ENCODE measurements at places on chromosomes 5 and 9.

GRCh38 chr9:89350988-89351557 is 32.8 kb downstream of the SECISBP2 start:
- peak; percentile 52 for DNase-seq

GRCh38 chr9:98383758-98384157 is 128.3 kb upstream of the TBC1D2 start:
- no peak for DNase-seq

DNA sequence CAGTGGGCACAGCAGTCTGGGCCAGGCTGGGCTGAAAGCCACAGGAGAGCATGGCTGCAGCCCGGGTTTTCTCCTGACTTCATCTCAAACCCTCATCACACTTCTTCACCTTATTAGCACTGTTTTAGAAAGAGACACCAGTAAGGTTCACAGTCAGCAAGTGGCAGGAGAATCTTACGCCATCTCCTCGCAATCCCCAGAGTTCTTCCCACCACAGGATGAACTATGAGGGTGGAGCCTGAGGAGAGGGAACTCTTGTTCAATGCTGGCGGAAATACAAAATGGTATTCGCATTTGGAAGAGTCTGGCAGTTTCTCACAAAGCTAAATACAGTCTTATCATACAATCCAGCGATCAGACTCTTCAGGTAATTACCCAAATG is 14.7 kb downstream of the BICD2 start:
- DNase-seq, result peak; percentile 21

DNA sequence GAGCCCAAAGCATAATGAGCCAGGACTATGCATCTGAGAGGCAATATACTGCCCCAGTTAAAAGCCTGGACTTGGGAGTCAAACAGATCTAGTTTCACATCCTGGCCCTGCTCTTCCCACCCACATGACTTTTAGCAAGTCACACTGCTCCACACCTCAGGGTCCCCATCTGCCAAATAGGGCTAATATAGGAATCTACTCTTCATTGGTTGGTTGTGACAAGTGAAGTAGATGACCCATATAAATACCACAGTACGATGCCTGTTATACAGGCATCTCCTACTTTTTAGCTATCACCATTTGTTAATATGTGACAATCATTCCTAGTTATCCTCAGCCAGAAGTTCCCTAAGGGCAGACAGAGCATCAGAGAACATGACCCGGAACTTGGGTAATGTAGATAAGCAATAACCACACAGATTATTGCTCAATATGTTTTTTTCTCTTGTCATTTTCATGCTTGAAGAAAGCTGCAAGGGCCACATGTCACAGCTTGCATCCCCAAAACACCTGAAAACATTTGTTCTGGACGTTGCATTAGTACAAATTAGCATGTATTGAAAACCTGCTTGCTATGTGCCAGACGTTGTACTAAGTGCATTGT is 20.4 kb downstream of the ADAM19 start:
- DNase-seq, result peak; percentile 37

- DNase-seq, result no peak
These were observed 227.8 kb downstream of the NSG2 start for GRCh38 chr5:174273325-174273724.

DNA sequence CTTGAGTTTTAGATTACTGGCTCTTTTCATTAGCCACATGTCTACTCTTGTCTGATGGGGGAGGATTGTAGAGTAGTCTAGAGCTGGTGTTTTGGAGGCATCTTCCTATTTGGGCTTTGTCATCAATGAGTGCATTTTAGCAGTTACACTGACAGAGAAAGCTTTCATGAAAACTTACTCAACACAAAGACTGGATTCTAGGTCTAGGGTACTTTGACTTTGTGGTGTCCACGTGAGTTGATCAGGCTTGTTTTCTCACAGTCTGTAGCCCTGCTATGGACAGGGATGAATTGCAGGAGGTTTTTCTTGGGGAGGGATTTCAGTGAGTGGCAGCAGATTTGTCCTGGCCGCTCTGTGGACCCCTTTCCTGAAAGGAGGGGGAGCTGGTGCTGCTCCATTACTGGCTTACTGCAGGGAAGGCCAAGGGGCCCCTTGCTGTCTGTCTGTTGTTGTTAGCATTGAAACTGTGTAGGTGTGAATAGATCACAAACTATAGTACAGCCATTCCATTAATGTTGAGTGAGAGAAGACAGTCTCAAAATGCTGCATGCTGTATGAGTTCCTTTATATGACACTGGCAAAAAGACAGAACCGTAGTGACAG is 6.6 kb downstream of the TRIO start:
- DNase-seq, result no peak

DNA sequence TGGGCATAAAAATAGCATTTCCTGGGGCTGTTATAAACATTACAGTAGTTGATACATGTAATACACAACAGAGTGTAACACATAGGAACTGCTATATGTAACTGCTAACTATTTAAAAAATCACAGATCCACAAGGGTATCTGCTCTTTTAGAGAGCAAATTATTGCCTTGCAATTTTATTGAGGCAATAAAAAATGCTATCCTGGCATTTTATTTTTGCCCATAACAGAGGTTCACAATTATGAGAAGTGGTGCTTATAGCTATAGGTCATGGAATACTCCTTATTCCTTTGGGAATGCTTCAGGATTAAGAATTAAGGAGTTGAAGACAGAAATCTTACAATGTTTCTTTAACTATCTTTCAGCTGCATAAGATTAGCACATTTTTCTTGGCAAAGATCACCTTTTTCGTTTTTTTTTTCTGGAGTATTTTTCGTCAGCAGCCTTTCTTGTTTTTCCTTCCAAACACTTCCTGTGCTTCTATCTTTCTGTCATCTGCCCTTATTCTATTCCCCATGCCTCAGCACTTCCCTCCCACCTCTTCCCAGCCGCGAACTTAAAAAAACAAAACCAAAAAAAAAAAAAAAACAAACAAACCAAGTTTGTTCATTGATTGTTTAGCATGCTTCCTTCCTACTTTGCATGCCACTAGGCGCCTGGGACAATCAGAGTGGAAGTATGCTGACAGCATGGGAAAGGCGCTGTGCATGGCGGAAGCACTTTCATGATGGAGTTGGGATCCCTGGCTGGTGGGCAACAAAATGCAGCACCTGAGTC is 264.2 kb downstream of the MAST4 start:
- DNase-seq, result peak; percentile 54

- DNase-seq, result no peak
These were observed 82.9 kb downstream of the MEF2C start for GRCh38 chr5:88799938-88800535.

DNA sequence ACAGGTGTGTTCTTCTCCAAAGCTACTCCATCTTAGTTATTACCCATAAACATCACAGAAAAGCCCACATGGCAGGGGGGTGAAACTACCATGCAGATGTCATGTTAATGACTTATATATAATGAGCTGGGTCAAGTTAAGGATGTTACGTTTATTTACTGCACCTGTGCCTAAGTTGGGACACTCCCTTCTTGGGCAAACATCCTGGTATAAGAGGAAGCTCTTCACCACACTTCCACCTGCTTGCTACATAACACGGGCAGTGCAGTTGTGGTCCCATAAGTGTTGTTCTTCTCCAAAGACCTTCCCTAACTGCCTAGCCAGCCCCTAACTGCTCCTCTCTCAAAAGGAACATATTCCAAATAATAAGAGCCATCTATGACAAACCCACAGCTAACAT is 9.3 kb upstream of the ZCCHC9 start:
- no peak for DNase-seq

DNA sequence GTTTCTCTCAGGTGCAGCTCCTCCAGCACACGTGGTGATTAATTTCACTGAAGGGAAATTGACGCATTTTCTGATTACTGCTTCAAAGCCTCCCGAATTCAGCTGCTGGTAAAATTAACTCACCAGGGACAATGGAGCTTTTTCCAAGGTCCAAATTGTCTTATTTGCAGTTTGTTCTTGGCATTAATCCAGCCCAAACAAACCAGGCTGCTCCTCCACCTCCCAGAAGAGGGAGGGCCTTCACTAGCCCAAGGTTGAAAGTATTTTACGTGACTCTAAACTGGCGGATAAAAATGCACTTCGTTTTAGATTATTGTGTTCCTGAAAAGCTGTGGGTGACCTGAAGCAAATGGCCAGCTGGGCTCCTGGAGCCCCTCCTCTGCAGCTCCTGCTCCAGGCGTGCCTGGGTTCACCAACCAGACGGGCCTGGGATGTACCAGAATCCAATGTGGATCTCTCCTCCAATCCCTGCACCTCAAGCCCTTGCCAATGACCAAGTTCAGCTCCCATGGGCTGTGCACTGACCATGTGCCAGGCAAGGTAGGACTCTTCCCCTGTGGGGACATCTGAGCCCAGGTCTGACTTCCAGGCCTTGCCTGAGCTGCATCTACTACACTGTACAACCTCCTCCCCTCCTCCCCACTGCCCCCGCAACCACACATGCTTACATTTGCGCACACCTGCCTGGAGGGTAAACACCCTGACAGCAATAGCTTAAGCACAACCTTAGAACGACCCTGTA is 193.4 kb downstream of the CDK5RAP2 start:
- DNase-seq, result no peak

DNA sequence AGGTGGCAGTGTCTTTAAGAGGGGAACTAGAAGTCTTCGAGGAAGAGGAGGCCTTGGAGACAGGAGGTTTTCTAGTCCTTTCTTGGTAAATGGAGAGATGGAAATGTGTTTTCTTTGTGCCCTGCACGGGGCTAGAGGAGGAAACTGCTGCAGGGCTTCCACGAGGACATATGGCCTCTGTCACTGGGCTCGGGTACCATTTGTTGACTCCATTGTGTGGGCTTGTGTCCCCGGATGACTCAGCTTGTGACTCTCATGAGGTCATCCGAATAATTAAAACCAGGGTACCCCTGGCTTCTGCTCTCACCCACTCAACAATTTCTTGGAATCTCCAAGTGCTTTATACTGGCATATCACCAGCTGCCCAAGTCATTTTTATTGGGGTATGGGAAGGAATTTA is 261.7 kb downstream of the KIF4B start:
- DNase-seq, result no peak

- DNase-seq, result peak; percentile 68
These were observed 11.5 kb downstream of the STKLD1 start for GRCh38 chr9:133387680-133388079.

GRCh38 chr9:125634040-125634717 is 72.8 kb downstream of the MAPKAP1 start:
- peak; percentile 15 for DNase-seq

- DNase-seq, result no peak
These were observed 77.3 kb upstream of the ZNF366 start for GRCh38 chr5:72584466-72584865.

GRCh38 chr9:129170229-129170628 is 7.8 kb downstream of the IER5L start:
- peak; percentile 92 for DNase-seq

GRCh38 chr5:141003031-141003430 is 36.8 kb downstream of the PCDHAC2 start:
- DNase-seq, result no peak

GRCh38 chr5:68749631-68750030 is 344.2 kb upstream of the SLC30A5 start:
- no peak for DNase-seq

- DNase-seq, result no peak
These were observed 18.8 kb upstream of the RPS23 start for GRCh38 chr5:82296929-82297328.

GRCh38 chr5:142544946-142545649 is 140.8 kb downstream of the FGF1 start:
- DNase-seq, result peak; percentile 35

DNA sequence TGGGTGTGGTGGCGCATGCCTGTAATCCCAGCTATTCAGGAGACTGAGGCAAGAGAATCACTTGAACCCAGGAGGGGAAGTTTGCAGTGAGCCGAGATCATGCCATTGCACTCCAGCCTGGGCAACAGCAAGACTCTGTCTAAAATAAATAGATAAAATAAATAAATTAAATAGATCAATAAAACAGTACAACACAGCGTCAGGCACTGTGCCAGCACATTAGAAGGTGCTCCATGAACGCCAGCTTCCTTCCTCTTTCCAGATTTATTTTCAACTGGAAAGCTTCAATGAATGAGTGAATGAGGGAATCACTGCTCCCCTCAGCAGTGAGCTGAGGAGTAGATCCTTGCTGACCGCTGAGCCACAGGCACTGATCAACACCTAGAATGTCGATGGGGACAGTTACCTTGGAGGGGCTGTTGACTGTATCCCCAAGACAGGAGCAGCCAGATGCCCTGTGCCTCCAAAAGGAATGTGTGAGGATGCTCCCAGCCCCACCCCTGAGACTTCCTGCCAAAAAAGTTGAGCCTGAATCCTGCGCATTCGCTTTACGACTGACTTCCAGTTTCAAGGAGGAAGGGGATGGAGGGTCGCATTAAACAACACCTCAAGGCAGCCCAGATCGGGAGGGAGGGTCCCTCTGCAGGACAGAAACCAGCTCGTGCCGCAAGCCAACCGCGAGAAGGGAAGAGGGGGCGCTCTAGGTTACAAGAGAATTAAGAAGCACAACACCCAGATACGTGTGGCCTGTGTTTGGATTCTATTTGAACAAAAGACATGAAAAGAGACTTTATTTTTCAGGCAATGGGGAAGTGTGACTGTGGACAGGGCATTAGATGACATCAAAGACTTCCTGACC is 54.0 kb upstream of the CNOT6 start:
- DNase-seq, result no peak

DNA sequence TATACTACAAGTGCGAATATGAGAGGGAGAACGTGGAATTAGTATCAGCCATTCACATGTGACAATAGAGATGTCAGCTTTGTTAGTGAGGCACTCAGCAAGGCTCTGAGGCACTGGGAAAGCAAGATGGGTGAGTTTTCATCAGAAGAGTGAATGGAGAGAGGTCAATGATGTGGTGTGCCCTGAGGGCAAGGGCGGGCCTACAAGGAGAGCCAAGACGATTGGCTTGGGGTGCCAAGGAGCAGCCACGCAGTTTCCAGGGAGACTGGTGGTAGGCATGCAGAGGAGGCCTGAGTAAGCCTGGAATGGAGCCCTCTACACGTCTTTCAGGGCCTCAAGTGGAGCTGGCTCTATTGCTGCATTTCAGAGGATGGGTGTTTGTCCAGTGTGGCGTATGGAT is 24.7 kb downstream of the BTF3 start:
- DNase-seq, result no peak

DNA sequence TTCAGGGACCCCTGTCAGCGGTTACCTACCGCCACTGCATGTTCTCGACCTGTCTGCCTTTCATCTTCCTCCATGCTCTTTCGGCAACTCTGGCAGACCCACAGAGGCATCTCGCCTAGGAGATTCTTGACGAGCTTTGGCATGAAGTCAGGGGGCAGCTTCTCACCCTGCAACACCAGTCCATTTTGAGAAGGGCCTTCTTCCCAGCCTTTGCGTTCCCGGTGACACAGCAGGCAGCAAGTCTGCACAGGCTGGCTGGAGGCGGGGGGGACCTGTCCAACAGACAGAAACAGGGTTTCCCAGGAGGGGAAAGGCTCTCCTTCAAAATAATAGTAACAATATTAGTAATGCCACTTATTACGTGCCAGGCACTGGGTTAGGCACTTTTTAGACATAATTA is 15.5 kb downstream of the FAM193B start:
- no peak for DNase-seq

GRCh38 chr9:87445646-87446045 is 52.0 kb upstream of the DAPK1 start:
- peak; percentile 61 for DNase-seq
